Cardiac fibroblast (primary cell): ENCODE measurements at places on chromosomes 1 and 21.

- no peak for DNase-seq
These were observed 64.7 kb upstream of the FGGY start for GRCh38 chr1:59232216-59232615.

GRCh38 chr1:201002510-201002909 lies 21.0 kb downstream of the KIF21B start:
- no peak for DNase-seq

DNA sequence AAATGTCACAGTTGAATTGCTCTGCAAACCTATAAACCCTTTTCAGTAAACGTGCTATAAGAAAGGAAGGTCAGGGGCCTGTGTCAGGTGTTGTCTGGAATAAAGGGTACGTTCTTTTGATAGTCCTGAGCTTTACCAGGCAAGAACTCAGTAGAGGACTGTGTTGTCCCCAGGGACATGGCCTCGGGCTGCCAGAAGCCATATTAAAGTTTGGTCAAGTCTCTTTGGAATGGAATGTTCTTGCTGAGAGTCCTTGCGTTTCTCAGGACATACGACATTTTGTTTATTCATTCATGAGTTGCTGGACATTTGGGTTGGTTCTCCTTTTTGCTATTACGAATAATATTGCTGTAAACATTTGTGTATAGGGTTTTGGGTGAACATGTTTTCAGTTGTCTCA lies 16.8 kb downstream of the VPS13D start:
- no peak for DNase-seq

GRCh38 chr1:9576903-9577302 lies 11.8 kb upstream of the TMEM201 start:
- no peak for DNase-seq

DNA sequence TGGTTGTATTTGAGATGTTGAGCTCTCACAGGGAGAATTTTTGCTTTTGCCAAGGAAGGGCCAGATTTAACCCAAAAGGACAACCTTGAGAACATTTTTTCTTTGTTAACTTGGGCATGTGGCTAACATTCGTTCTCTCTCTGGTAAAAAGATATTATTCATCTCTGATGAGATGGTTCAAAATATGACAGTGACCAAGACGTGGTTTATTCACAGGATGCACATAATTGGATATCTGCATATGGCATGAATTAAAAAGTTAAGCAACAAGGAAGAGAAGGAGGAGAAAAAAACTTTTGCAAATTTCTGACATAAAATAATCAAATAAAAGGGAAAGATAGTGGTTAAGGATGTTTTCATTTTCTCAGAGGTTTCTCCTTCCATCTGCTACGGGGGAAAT lies 43.1 kb upstream of the BCL10 start:
- no peak for DNase-seq

- DNase-seq: peak; percentile 28
These were observed 35.3 kb downstream of the FNBP1L start for GRCh38 chr1:93483200-93483599.

- DNase-seq: no peak
These were observed 3.4 kb upstream of the ZNF678 start for GRCh38 chr1:227559926-227560325.

GRCh38 chr1:113442131-113442530 lies 51.8 kb downstream of the MAGI3 start:
- DNase-seq: no peak

GRCh38 chr1:182080040-182080439 lies 18.5 kb upstream of the ZNF648 start:
- no peak for DNase-seq

- no peak for DNase-seq
These were observed 180.8 kb downstream of the TPR start for GRCh38 chr1:186194107-186194756.

- DNase-seq: no peak
These were observed 8.5 kb downstream of the C1orf21 start for GRCh38 chr1:184395370-184395769.

- DNase-seq: no peak
These were observed 11.9 kb upstream of the SH2D2A start for GRCh38 chr1:156828400-156829124.

GRCh38 chr1:113540335-113540734 lies 150.0 kb downstream of the MAGI3 start:
- no peak for DNase-seq

- DNase-seq: peak; percentile 5
These were observed 96.9 kb downstream of the COP1 start for GRCh38 chr1:176110203-176110602.

DNA sequence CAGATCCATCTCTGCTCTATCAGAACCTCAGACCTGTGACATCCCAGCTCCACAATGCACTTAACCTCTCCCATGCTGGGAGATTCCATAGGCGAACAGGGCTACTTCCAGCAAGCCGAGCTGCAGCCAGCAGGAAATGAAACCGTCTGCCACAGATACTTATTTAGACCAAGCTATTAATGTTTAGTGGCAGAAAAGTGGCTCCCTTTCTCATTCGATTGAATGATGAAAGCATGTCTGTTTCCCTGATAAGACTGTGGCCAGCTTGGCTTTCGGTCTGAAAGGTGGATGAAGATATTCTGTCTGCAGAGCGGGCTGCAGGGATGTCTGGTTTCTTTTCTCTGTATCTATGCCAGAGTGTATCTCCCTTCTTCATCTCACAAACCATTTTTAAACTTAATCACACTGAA lies 146.4 kb downstream of the GREM2 start:
- peak; percentile 15 for DNase-seq

GRCh38 chr1:92567211-92567868 lies 80.6 kb upstream of the GFI1 start:
- DNase-seq: peak; percentile 83

- no peak for DNase-seq
These were observed 46.2 kb upstream of the COX20 start for GRCh38 chr1:244789276-244789580.

GRCh38 chr1:55524006-55524405 lies 308.8 kb upstream of the USP24 start:
- DNase-seq: no peak

DNA sequence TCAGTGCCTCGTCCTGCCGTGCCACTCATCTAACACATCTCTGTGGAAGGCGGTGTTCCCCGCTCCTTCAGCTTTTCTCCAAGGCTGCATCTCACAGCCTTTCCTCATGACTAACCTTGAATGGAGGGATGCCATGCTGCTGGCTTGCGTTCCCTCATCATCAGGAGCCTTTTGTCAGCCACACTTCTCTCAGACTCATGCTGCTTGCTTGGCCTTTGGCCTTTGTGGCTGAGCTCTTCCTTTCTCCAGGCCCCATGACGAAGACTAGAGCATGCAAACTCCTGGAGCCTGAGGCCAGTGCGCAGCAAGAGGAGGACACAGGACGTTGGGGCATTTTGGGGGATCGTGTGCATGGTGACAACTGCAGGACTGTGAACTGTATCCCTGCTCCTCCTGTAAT lies 70.8 kb downstream of the SYT2 start:
- DNase-seq: peak; percentile 39

GRCh38 chr1:168285521-168285790 lies 4.8 kb downstream of the TBX19 start:
- no peak for DNase-seq

DNA sequence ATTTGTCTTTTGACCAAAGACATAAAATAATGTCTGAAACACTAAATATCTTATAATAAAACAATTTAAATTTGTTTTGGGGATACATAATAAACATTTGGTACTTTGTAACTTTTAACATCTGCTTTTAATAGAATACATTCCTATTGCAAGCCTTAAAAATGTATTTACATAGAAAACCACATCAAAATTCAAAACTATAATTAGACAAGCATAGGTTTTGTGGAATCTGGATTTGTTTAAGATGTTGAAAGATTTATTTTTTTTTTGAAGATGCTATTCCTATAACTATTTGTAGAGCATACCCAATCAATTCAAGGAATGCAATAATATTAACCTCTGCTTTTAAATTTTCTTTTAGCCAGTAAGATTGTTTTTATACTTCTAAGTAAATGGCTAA lies 125.7 kb downstream of the FMN2 start:
- no peak for DNase-seq

DNA sequence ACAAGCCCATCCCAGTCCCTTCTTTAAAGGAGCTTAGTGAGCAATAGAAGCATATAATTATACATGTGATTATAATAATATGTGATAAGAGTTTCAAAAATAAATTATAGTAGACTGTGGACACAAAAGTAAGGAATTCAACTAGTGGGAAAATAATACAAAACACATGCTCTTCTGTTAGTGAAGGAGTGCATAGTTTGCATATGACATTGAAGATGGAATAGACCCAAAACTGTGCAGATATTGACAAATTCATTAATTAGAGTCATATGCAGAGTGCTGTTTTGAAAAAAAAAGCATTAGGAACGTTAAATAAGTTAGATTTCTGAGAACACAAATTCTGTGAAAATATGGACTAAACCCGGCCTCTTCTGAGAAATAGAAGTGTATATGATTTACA lies 278.8 kb downstream of the ASTN1 start:
- DNase-seq: no peak

DNA sequence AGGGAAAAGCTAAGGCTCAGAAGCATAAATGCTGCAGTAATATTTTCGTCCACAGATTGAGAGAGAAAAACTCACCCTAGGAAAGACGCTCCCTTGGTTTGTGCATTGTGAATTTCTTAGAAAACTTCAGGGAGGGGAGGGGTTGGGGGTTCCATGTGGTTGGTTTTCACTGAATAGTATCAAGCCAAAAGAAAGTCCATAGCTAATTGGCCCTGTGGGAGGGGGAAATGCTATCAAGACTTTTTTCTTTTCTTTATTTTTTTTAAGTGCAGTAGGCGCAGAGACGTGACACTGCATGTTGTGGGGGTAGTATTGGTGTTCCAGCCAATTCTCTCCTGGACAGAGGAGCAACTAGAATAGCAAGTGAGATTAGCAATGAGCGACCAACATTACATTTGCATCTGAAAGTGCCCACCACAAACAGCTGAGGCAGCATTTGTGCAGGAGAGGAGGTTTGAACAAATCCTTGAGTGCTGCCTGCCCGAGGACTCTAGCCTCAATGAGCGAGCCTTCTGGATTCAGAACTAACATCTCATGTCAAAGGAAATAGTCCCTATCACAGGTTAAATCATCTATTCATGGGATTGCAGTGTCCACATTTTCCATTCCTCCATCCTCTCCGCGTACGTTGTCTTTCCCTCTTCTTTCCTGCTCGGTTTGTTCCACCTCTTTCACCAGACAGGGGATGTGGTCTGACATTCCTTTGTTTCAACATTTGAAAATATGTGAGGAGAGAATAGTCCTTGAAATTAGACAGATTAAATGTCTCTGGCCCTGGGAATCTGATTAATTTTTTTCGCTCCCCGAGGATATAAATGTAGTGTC lies 118.0 kb upstream of the MARK1 start:
- no peak for DNase-seq

GRCh38 chr21:33491373-33492102 lies at the start of gene DNAJC28:
Gene DNAJC28 (minus strand): TSS chr21:33491716. CDS start chr21:33489393, 2,323 bp downstream.
- peak; percentile 94 for DNase-seq

GRCh38 chr1:17527036-17527914 lies 12.2 kb upstream of the ARHGEF10L start:
- peak; percentile 59 for DNase-seq

DNA sequence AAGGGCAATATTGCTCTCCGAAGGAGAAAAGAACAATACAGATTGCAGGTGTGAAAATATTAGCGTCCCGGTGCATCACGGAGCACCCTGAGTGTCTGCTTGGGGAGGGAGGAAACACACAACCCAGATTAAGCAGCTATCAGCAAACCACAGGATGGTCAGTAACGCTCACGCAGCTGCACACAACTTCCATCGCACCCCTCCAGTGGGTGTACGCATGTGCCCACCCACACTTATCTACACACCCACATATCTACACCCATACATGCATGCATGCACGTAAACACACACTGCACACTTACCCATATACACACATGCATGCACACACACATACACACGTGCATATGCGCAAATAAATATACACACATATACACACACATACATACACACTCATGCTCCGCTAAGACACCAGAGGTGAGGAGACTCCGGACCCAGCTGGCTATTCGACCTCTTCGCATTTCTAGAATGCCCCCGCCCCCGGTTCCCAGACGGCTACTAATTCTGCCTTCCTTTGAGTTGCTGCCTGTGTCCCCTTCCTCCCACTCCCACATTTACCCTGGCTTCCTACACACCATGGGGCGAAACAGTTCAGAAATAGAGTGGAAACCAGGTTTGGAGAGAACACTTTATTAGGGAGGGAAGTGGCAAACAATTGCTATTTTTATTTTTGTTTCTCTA lies 26.2 kb downstream of the ITPKB start:
- DNase-seq: no peak

DNA sequence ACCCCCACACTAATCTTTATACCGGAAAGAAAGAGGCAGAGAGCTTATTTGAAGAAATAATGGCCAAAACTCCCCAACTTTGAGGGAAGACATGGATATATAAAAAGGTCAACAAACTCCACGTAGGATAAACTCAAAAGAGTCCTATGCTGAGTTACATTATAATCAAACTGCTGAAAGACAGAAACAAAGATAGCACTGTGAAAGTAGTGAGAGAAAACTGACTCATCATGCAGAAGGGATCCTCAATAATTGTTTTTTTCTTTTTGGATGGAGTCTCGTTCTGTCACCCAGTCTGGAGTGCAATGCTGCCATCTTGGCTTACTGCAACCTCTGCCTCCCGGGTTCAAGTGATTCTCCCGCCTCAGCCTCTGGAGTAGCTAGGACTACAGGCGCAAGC lies 48.5 kb upstream of the TTC39A start:
- DNase-seq: no peak

GRCh38 chr1:247335882-247336281 lies 4.2 kb upstream of the ZNF496 start:
- DNase-seq: peak; percentile 57

- no peak for DNase-seq
These were observed 171.1 kb downstream of the PIGK start for GRCh38 chr1:77047978-77048614.

GRCh38 chr1:194568610-194569009 lies 1382.2 kb upstream of the B3GALT2 start:
- no peak for DNase-seq

DNA sequence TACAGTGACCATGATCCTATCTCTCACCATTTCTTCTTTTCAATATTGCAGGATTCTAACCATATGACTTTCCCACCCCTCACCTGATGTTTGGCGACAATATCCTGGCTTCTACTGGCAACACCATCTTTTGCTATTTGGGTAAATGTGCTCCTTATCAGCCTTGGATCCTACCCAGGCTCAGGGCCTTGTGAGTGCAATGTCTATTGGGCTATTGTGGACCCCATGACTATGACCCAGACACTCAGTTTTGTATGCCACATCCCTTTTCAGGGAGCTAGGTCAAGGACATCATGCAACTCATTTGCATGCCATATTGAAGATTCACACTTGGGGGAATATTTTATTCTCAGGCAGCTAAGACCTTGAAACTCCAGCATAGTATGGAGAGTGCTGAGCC lies 67.9 kb downstream of the DDR2 start:
- no peak for DNase-seq

DNA sequence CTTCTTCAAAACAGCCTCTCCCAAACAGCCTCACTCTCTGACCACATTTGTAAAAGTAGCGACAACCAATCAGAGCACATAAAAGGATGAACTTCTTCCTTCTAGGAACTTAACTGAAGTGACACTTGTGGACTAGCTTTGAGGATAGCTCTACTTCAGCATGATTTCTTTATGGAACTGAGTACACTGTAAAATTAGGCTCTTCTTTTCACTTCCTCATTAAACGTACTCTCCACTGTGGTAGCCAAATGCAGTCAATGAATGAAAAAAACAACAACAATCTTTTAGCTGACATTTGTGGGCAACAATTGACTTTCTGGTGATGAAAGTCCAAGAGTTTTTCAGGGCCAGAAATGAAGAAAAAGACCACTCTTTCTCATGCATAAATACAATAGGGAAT lies 9.6 kb downstream of the LRRC53 start:
- no peak for DNase-seq
